ENCODE measurements at places on chromosomes 5 and 9.

GRCh38 chr5:126031989-126032716, 391.1 kb upstream of the GRAMD2B start:
- DNase-seq, result peak; percentile 72

DNA sequence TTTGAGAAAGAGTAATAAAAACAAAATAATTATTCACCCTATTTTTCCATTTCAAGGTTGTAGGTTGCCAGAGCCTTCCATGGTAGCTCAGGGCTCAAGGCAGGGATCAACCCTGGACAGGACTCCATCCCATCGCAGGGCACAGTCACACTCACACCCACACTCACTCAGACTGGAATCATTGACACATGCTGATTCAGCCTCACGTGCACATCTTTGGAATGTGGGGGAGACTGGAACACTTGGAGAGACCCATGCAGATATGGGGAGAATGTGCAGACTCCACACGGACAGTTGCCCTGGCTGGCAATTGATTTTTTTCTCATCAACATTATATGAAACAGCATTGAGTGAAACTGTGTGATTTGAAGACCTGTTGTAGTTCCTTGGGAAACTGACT, 234.1 kb downstream of the ADGRV1 start:
- peak; percentile 11 for DNase-seq

GRCh38 chr9:93343663-93344062, 107.8 kb upstream of the FAM120A start:
- no peak for DNase-seq

DNA sequence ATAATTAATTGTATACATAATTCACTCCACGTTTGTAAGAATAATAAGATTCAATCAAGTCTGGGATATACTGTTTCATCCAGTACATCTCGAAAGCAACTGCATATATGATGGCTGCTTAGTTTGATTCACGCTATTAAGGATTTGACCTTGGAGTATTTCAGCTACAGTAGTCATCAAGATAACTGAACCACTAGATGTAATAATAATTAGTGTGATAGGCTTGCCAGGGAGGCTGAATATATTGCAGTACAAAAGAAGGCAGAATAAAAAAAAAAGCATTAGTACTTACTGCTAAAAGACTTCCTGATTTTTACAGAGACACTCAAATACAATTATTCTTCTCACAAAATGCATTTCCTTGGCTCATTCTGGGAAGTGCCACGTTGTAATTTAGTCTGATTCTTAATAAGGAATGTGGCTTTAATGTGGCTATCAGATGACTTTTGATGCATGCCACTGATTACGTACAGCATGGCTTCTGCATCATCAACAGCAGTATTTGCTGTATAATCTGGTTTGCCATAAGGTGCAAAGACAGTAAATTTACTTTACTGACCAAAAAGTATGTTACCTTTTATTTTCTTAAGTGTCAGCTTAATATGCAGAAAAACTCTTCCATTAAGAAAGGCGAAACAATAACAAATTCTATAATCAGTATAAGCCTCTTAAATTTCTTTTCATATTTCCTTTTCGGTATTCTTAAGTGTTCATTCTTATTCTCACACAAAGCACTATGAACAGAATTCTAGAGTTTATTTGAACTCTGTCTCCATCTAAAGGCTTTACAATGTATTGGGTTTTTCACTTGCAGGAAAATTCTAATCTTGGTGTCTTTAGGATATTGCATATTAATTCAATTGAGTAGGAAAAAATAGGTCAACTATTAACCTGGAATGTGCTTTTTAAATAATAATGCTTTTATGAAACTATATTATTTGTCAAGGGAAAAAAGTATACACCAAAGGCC, 166.4 kb downstream of the SLF1 start:
- DNase-seq, result peak; percentile 20

DNA sequence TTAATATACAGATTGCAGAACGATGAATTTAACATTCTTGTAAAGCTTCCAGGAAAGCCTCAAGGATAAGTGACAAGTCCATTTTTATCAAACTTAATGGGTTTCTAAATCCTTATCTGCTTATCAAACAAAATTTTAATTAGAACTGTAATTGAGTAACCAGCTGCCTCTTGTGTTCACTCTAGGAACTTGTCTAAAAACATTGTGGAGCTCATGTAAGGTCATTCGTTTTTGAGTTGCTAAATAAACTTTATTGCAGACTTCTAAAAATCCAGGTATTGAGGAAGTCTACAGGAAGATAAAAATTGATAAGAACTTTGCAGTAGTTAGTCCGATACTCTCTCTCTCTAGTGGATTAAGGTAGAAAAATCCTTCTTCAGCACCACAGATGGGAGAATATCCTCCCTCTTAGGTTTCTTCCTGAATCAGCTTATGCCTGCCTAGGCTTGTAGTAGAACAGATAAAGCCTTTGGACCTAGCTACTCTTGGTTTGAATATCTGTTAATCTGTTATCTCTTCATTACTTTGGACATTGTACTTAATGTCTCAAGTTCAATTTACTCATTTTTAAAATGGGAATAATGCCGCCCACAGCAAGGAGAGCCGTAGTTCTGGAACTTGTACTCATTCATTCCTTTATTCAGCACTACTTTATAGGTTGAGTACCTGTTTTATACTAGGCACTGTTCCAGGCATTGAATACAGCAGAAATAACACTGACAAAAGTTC, 60.0 kb upstream of the DHFR start:
- DNase-seq, result no peak

GRCh38 chr5:126122942-126123341, 300.3 kb upstream of the GRAMD2B start:
- DNase-seq, result peak; percentile 89

- DNase-seq, result peak; percentile 86
Observed at GRCh38 chr9:92970467-92970923, 23.2 kb downstream of the FGD3 start.

DNA sequence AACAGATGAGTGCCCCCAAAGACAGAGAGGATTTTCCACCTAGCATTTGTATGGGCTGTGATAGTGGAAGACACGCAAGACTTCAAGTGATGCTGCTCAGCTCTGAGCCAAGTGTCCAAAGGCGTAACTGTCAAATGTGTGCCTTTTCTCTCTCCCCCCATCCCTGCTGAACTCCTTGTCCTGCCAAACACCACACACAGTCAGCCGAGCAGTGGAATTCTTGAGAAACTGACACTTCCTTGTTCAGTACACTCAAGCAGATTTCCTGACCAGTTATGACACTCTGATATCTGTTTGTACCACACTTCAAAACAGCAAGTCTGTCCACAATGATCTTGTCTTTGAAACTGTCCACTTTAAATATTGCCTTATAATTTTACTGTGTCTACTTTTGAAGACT, 166.4 kb downstream of the PIK3R1 start:
- DNase-seq, result no peak

DNA sequence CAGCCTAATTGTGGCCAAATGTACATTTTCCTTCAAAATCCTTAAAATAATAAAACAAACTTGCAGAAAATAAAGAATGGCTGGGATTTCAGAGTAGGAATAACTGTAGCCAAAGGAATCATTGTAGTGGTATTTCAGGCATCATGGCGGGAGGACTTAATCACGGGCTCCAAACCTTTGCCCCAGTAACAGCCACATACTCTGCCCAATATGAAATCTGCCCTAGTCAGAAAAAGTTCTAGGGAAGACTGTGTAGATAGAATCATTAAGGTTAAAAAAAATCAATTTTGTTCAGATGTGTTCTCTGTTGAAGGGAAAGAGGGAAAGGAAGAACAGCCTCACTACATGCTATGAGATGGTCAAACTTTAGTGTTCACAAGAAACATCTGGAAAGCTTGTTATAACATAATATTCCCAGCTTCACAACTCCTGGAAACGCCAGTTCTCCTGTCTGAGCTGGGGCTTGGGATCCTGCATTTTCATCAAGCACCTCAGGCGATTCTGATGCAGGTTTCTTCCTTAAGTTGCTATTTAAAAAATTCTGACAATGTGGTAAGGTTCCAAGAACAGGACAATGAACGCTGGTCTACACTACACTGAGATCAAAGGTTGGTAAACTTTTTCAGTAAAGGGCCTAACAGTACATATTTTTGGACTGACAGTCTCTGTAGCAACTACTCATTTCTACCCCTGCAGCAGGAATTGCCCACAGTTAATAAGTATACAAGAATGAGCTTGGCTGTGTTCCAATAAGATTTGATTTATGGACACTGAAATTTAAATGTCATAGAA, 87.9 kb downstream of the CEMIP2 start:
- DNase-seq, result peak; percentile 22

GRCh38 chr5:54602475-54602874, 84.9 kb downstream of the SNX18 start:
- no peak for DNase-seq

DNA sequence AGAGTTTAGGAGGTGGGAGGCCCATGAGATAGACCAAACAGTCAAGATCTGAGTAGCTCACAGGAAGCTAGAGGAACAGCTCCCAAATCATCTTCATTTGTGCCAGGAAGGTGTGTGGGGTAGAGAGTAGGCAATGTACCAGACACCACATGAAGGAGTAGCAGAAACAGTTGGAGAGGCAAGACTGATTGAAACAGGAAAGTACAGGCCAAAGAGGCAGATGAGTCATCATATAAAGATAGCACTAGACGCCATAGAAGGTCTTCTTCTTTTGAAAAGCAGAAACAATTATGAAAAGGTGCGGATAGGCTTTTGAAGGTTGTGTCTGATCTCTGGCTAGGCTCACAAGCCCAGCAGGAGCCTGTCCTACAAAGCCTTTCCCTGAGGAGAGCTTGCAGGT, 62.7 kb upstream of the PALM2AKAP2 start:
- DNase-seq, result no peak

DNA sequence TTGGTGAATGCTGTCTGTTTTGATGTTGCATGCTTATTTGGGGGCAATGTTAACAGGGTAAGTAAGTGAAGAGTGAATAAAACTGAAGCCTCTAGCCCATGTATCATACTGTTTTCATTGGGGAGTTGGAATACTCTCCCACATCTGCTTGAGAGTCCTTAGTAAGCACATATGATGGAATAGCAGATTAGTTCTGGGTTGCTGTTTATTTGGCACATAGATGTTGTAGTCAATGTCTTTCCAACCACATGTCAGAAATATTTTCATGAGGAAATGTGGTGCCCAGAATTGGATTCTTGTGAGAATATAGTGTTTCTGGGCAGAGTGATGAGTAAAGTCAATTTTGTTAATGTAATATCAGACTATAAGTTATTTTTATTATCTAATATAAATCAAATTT, 611.7 kb upstream of the FTMT start:
- no peak for DNase-seq

DNA sequence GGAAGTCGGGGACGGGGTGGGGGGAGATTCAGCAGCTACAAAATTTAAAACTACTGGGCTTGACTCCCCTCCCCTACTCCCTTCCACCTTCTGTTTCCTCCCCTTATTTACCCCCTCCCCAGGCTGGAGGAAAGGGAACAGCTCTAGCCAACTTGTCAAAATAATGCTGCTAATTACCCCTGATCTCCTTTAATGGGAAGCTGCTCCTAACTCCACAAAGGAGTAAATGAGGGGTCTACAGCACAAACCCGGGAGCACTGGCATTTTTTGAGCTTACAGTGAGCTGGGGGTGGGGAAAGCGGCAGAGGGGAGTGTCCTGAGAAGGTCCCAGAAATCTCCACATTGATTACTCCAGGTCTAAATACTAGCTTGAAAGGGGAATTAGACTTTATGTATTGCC, 3.1 kb downstream of the PTCH1 start:
- DNase-seq, result no peak

DNA sequence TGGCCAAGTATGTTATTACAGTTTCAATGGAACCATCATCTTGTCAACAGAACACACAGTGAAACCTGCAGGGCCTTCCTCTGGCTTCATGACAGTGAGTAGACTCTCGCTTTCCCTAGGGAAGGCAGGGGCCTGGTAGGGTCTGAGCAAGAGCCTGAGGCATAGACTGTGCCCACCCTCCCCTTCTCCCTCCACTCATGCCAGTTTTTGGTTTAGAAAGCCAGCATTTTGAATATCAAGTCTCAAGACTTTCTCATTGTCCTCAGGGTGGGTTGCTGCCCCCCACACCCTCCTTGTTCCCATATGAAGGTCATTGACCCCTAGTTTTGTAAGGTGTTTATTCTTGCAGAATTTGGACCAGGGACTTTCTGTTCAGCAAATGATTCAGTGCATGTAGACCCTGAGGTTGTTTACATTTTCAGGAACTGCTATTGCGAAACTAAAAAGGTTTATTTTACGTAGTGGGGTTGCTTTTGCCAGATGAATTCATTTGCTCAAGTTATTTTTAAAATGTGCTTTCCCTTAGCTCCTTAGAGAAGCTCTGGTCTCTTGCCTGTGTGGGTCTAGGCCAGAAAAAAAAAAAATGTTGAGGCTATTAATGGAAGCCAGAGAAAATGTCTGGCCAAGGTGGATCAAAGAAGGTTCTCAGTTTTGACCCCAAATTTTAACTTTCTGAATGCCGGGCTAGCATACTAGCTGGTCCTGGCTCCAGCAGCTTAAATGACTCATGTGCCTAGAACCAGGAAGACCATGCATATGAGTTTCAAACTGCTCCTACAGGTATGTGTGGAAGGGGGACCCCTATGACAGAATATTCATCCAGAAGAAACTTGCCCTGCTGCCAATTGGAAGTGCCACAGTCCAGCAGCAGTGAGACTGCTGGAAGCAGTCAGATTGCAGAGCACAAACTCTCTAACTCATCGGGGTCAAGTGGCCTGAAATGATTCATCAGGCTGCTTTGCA, 10.1 kb upstream of the MOB3B start:
- peak; percentile 5 for DNase-seq

- no peak for DNase-seq
Observed at GRCh38 chr9:127611603-127611898, 526 bp upstream of the STXBP1 start.

GRCh38 chr9:105413525-105413924, 34.3 kb upstream of the FSD1L start:
- peak; percentile 39 for DNase-seq

GRCh38 chr5:119080936-119081335, 10.0 kb downstream of the DMXL1 start:
- no peak for DNase-seq

DNA sequence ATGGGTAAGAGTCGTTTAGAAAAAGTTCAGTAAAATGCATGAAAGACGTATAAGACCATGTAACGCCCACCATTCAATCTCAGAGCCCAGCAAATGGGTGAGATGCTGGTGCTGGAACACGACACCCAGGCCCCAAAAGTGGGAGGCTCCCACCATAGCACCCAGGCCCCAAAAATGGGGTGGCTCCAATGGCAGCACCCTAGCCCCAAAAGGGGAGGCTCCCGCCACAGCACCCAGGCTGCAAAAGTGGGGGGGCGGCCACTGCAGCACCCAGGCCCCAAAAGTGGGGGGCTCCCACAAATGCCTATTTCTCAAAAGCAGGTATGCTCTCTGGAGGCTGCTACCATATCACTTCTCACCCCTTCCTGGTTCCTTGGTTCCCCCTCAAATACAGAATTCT, 12.7 kb downstream of the FSTL4 start:
- DNase-seq, result no peak

- DNase-seq, result no peak
Observed at GRCh38 chr5:143920772-143921171, 108.8 kb downstream of the HMHB1 start.

GRCh38 chr5:94031631-94032030, 290.2 kb upstream of the POU5F2 start:
- no peak for DNase-seq

GRCh38 chr9:78972303-78972999, 599.3 kb upstream of the TLE4 start:
- DNase-seq, result peak; percentile 5

All from myocyte (in vitro differentiated cells).